ENCODE measurements at places on chromosomes 7 and 10. TPM values are rescaled to one million over a fixed set of nuclear protein-coding genes. Genes with fewer than 3 reads are reported as not detected.

DNA sequence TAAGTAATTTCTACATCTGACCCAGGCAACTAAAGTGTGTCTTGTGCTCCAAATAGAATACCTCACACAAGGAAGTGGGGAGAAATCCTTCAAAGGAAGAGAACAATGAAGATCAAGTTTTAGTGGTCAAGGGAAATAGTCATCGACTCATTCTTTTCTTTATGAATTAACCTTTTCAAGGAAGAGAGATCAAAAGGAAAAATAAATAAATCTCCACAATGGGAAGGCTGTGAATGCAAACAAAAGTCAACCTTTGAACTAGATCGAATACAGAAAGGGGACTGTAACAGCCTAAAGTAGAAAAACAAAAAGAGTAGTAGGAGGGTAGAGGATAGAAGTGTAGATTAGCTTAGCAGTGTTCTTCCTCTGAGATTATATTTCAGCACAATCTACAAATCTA is 274.6 kb upstream of the COBL start:
- no peaks in the 10 kb centered on the region for H3K4me1 ChIP-seq
- no peak overlapping the region for H3K4me3 ChIP-seq
- no peaks in the 10 kb centered on the region for H3K27me3 ChIP-seq
- no peaks in the 10 kb centered on the region for H3K36me3 ChIP-seq

DNA sequence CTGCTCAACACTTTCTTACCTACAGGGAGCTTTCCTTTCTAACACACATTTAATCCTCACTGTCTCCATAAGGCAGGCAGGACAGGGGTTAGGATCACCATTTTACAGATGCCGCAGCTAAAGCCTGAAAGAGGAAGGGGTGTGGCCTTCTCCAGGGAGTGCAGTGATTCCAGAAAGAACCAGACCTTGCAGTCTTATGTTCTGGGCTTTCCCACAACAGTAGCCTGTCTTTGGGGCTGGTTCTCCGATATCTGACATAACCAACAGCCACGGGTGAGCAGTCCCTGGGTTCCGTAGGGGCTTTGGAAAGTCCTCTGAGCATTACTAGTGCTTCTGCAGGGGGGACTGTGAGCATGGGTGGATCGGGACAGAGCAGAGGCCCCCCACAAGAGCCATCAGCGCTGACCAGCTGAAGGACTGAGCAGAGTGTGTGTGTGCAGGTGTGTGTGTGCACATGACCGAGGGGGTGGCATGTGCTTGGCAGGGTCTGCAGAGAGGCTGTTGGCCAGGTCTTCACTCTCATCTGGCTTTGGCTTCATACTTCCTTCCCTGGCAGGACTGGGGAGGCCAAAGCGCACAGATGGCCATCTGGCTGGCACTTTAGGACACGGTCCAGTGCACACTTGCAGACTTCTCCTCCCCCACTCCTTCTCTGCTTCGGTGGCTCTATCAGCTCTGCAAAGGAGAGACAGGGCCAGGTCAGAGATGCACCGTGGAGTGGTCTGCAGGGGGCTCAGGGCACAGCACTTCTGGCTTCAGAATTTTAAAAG is 400.3 kb downstream of the RPS24 start:
- H3K36me3 ChIP-seq: no peaks in the 10 kb centered on the region
- peaks cover 11% of the 10 kb centered on the region for H3K4me1 ChIP-seq
- no peak overlapping the region for H3K4me3 ChIP-seq
- no peak overlapping the region for H3K27ac ChIP-seq

DNA sequence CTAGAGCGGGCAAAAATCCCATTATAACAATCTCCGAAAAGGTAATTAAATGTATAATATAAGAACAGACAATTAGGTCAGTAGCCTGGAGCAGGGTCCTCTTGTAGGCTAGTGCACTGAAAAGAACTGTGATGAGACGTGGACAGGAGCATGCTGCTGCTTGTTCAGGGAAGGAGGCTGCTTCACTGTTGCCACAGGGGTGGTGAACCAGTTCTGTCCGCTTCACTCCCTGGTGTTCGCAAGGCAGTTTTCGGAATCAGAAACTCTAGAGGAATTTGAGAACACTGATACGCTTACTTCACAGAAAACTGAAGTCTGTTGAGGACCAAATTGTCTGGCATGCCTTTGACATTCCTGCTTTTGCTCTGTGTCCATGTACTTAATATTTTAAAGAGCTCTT is 17.4 kb downstream of the ZNRF2 start:
- no peaks in the 10 kb centered on the region for H3K36me3 ChIP-seq
- DNase-seq: no peak
- no peaks in the 10 kb centered on the region for H3K4me1 ChIP-seq
- no peak overlapping the region for H3K27ac ChIP-seq
- no peaks in the 10 kb centered on the region for H3K27me3 ChIP-seq

- H3K4me3 ChIP-seq: no peak overlapping the region
- no peaks in the 10 kb centered on the region for H3K27me3 ChIP-seq
- no peaks in the 10 kb centered on the region for H3K4me1 ChIP-seq
- H3K36me3 ChIP-seq: no peaks in the 10 kb centered on the region
These were observed 69.5 kb upstream of the IL6 start for GRCh38 chr7:22657479-22657878.

DNA sequence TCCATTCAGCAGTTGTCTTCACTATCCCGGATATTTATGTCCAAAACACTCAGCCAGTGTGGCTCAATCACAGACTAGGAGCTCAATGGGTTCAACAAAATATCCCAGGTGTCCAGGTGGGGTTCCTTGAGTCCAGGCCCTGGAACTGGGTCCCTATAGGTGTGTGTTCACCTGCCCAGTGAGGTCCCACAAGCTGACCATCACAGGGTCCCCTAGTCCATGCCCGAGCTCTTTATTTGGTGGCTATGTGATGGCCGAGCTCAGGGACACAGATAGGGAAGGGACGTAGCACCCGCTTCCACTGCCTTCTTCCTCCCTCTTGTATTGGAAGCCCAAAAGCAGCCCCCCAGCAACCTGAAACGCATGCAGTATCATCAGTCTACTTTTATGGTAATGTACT is 78.9 kb upstream of the DDC start:
- no peaks in the 10 kb centered on the region for H3K36me3 ChIP-seq
- no peak overlapping the region for H3K4me3 ChIP-seq
- H3K27ac ChIP-seq: no peak overlapping the region
- DNase-seq: no peak
- H3K4me1 ChIP-seq: no peaks in the 10 kb centered on the region

DNA sequence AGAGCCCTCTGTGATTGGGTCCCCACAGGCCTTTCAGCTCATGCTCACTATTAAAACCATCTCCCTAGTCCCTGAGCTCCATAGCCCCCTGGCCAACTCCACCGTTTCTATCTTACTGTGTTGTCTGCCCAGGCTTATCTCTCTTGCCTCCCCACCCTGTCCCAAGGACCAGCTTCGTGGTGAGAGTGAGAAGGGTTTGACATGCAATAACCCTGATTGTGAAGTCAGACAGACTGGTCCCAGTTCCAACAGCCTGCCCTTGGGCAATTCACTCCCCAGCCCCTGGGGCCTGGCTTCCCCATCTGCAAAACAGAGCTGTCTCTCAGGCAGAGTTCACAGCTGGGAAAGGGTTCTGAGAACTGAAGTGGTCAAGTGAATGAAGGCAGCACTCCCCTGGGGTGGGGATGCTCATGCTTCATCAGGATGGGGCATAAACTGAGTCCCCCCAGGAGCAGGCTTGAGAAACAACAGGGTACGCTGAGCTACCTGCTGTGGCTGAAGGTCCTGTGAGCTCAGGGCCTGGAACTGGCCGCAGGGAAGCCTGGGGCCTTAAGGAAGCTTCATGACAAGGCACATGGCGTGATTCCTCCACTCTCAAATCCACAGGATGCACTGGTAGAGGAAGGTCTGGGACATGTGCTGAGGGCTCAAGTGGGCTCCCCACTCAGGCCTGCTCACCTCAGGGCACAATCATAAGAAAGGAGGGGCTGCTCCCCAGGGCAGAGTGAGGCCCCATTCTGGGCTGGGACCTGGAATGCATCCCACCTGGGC is 1.8 kb upstream of the PPIF start:
- H3K4me3 ChIP-seq: no peak overlapping the region
- H3K27me3 ChIP-seq: no peaks in the 10 kb centered on the region
- peak; percentile 41 for DNase-seq
- peaks cover 23% of the 10 kb centered on the region for H3K36me3 ChIP-seq
- H3K4me1 ChIP-seq: peaks cover 34% of the 10 kb centered on the region

DNA sequence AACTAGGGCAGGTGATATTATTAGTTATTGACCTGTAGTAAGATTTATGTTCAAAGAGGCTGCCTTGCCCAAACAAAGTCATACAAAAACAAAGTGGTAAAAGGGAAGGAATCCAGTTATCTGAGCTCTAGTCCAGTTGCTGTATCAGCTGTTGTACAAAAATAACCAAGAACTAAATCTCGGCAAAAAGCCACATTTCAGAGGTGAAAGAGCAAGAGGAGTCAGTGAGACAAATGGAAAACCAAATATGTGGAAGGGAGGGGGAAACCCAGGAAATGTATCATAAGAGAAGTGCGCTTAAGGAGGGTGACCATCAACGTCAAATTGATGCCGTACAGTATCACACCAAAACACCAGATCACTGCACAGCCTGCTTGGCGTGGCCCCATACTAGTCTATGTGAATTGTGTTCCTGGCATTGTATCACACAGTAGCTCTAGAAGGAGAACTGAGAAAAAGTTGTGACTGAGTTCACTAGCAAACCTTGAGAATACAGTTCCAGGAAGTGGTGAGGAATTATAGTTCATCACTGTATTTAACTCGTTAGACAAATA is 6.4 kb downstream of the AGBL3 start:
- H3K27ac ChIP-seq: peak overlapping the region; percentile 68
- H3K27me3 ChIP-seq: no peaks in the 10 kb centered on the region
- no peak for DNase-seq
- H3K4me3 ChIP-seq: no peak overlapping the region

DNA sequence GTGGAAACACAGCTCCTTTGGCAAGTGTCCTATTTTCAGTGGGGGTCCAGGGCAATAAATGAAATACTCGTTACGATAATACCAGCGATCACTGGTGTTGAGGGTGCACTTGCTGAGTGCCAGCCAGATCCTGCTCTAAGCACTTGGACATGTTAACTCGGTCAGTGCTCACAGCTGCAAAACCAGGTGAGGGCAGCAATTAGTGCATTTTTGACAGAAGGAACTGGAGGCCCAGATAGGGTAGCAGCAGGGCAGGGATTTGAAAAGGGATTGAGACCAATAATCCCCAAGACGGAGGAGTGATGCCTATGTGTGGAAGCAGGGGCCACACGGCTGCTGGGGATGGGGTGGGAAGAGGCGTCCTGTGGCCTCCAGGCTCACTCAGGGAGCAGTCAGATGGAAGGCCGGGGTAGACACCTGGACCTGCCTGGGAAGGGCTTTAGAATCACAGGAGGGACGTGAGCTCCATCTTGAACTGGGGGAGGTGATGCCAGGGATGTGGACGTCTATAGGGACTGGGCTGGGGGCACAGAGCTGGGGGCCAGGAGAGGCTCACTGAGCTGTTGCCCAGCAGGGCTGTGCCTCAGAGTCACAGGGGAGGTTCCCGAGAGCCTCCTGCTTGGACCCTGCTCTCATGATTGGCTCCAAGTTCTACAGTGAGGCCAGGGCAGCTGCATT is 14.3 kb downstream of the PTPRE start:
- no peak overlapping the region for H3K4me3 ChIP-seq
- no peak for DNase-seq
- no peaks in the 10 kb centered on the region for H3K27me3 ChIP-seq
- peaks cover 18% of the 10 kb centered on the region for H3K4me1 ChIP-seq
- H3K36me3 ChIP-seq: no peaks in the 10 kb centered on the region

DNA sequence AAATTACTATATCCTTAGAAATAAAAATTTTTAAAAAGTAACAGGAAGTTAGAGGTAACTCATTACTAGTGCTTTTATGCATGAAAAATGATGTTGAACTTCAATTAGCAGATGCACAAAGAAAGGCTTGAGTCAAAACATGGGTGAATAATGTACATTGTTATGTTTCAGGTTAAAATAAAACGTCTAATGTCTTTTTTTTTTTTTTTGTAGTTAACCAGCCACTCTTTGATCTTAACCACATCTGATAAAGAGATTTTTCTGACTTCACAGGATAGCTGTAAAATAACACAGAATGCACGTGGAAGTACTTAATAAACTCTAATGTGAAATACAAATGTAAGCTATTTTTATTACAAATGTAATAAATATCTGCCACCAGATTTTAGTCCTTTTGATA is 61.7 kb downstream of the GSAP start:
- H3K27me3 ChIP-seq: no peaks in the 10 kb centered on the region
- no peak for DNase-seq
- no peak overlapping the region for H3K27ac ChIP-seq
- peaks cover 2% of the 10 kb centered on the region for H3K36me3 ChIP-seq
- H3K4me3 ChIP-seq: no peak overlapping the region

- no peak for DNase-seq
- H3K27me3 ChIP-seq: peaks cover 5% of the 10 kb centered on the region
- H3K4me1 ChIP-seq: no peaks in the 10 kb centered on the region
- no peak overlapping the region for H3K4me3 ChIP-seq
- H3K27ac ChIP-seq: no peak overlapping the region
These were observed 37.9 kb downstream of the IL2RA start for GRCh38 chr10:6024334-6024682.

DNA sequence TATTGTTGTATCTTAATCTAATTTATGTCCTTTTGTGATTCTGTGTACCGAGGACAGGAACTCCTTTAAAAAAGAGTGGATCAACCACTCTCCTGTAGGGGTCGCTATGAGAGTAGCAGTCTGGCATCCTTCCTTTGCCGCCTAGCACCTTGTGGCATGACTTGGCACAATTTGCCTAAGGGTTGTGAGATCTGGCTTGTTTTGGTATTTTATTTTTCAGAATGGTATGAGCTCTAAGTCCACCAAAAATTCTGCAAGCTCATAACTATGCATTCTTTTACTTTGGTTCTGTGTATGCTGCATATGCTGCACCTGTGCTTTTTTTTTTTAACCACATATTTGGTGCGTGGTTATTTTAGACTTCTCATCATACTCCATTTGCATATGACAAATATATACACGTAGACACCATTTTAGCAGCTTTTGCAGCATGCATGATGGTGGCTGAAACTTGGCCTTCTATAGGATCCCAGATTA is 112.8 kb downstream of the CDK14 start:
- peak; percentile 68 for DNase-seq
- H3K36me3 ChIP-seq: no peaks in the 10 kb centered on the region
- no peak overlapping the region for H3K4me3 ChIP-seq
- no peaks in the 10 kb centered on the region for H3K4me1 ChIP-seq

GRCh38 chr7:115844857-115845256 is 185.7 kb downstream of the TFEC start:
- no peaks in the 10 kb centered on the region for H3K36me3 ChIP-seq
- no peak for DNase-seq
- no peaks in the 10 kb centered on the region for H3K27me3 ChIP-seq
- H3K27ac ChIP-seq: no peak overlapping the region

FOXL3 gene
- not detected for polyA plus RNA-seq

TMEM236 gene
- polyA plus RNA-seq: 5.9 TPM

PTEN gene
- 30.5 TPM for polyA plus RNA-seq

NOS3 gene
- 0.45 TPM for polyA plus RNA-seq

NEUROG3 gene
- 0.81 TPM for polyA plus RNA-seq

OPN4 gene
- polyA plus RNA-seq: not detected

SPOCK2 gene
- polyA plus RNA-seq: 24.2 TPM

BMPER gene
- 1.9 TPM for polyA plus RNA-seq

IL2RA gene
- polyA plus RNA-seq: 1.1 TPM

TMEM139 gene
- 97.5 TPM for polyA plus RNA-seq

CRHR2 gene
- polyA plus RNA-seq: 0.04 TPM
